ENCODE measurements at places on chromosomes 5 and 9.

DNA sequence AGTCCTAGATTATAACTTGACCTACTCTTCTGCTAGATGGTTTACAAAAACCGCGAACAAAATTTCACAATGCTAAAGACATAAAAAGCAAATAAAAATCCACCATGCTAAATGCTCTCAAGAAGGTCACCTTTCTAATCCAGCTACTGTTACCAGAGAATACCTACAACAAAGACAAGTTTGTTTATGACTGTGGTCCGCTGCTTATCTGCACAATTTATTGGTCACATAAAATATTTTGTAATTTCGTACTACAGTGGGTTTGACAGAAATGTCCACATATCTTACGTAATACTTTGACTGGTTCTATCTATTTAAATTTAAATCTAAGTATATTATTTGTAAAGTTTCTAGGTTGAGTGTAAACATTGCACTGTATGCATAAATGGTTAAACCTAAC lies 257.6 kb upstream of the ZNF608 start:
- DNase-seq = no peak

DNA sequence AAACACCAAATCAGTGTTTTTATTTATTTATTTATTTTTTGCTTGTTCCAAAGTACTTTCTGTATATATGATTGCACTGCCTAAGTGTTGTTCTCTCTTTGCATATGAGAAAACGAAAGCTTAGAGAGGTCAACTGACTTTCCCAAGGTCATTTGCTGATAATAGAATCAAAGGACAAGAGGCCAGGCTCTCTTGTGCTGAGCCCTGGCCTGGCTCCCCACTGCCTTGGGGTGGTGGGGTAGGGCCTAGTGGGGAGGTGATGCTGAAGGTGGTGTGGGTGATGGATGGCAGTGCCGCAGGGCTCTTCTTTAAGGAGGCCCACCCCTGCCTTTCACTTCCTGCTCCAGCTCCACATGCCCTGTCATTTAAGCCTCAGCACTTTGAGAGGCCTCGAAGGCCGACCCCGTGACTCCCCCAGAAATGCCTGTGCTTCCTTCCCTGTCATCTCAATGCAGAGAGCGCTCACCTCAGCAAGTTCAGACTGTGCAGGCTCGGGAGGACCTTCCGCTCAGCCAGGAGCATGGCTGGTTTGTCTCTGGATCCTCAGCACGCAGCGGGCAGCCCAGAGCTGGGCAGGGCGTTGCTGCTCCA lies 59.5 kb downstream of the SMIM23 start:
- no peak for DNase-seq

- no peak for DNase-seq
Observed at GRCh38 chr5:14457476-14457875, 124.1 kb upstream of the OTULINL start.

- no peak for DNase-seq
Observed at GRCh38 chr5:78497573-78498533, 137.4 kb downstream of the SCAMP1 start.

- no peak for DNase-seq
Observed at GRCh38 chr5:83433891-83434290, 37.7 kb upstream of the VCAN start.

- DNase-seq = no peak
Observed at GRCh38 chr5:64693636-64694035, 3.3 kb downstream of the SHISAL2B start.

- no peak for DNase-seq
Observed at GRCh38 chr9:29625292-29625731, 2052.0 kb upstream of the C9orf72 start.

GRCh38 chr9:110936719-110937452 lies 101.4 kb downstream of the LPAR1 start:
- DNase-seq = peak; percentile 93

DNA sequence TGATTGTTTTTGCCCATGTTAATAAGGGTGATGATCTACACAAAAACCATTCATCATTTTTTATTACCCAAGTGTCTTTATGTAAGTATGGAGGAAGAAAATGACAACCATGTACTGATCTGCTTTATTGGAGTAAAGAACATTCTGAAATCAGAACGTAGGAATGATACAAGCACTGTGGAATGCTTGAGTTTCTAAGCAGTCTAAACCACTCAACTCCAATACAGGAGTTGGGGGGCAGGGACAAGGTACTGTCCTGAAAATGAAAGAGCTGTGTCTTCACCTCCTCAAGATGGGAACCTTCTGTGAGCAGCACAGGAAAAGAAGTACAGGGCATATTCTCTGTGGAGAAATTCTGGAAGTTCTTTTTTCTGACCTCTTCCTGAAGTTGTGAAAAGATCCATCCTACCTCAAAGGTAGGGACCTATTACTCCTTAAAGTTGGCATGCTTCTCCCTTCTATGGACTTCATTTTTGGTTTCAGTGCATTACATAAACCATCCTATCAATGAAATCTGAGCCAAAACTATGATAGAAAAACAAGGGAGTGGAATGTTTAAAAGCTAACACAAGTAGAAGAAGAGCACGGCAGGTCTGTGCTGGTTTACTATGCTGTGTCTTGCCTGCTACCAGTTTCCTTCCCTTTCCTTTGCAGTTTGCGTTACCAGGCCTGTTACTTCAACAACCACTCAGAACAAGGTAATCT lies 202.6 kb downstream of the SEMA5A start:
- DNase-seq = no peak

DNA sequence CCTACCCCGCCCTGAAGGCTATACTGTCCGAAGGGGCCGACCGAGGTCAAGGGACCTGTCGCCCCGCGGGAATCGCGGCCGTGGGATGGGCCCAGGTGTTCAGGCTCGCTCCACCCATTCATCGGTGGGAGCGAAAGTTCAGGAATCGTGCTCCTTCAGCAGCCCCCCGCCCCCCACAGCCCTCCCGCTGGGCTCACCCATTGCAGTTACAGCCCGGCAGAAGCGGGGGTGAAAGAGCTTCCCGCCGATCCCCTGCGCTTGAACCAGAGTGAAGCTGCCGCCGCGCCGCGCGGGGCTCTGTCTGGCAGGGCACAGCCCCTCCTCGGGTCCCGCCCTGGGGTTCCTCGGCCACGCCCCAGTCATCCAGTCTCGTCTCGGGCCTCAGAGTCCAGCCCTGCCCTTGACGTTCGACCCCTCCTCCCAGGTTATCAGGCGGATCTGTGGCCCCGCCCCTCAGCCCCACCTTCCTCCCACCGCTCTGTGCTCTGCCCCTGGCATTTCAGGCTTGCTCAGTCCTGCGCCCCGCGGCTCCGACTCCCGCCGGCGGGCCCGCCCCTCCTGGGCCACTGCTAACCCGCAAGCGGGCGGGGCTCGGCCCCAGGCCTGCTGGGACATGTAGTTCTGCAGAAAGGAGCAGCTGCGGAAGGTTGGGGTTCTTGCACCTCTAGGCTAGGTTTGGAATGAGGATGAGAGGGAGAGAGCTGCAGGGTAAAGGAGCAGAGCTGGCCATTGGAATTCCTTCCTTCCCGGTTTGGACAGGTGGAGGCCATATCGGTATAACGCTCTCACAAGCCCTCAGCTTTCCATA lies at the start of gene MYORG:
MYORG (minus strand) TSS at position 303 of the 808 bp plus-strand sequence. CDS start 3,955 bp downstream, outside the sequence.
- DNase-seq = peak; percentile 50

DNA sequence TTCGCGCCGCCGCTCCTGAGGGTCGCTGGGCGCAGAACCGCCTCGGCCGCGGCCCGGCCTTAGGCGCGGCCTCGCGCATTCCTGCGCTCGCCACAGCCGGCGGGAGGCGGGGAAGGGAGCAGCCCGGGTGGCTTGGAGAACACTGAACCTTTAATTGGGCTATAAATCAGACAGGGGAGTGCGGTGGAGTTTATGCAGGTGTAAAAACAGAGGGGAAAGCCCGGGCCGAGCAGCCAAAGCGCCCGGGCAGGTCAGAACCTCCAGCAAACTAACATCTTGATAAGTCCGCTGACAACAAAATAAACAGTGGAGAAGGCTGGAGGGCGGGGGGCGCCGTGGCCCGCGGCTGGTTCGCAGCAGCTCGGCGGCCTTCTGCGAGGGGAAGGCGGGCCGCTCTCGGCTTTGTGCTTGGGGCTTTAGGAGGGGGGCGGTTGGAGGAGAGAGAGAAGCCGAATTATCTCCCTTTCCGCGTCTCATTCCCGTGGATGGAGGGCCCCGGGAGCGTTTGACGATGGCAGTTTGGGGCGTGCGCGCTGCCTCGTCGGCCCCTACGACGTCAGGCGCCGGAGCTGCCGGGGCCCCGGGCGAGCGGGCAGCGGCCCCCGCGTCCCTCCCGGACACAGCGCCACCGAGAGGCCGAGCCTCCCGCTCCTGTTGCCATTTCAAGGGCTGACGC lies 11.3 kb downstream of the FOXD1 start:
- DNase-seq = no peak

DNA sequence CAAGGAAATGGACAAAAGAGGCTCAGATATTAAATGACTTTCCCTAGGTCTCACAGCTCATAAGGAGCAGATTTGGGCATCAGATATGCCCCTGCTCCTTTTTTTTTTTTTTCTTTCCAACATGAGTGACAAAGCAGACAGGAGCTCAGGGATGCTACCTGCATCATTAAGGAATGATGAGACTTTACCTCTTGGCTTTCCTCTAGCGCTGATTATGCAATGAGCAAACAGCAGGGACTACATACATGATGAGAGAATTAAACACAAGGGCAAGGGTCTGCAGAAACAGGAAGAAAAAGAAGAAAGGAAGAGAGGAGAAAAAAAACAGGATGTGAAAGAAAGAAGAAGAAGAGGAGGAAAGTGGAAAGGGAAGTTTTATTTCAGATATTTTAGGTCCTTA lies 179.9 kb downstream of the PPP2R2B start:
- no peak for DNase-seq

DNA sequence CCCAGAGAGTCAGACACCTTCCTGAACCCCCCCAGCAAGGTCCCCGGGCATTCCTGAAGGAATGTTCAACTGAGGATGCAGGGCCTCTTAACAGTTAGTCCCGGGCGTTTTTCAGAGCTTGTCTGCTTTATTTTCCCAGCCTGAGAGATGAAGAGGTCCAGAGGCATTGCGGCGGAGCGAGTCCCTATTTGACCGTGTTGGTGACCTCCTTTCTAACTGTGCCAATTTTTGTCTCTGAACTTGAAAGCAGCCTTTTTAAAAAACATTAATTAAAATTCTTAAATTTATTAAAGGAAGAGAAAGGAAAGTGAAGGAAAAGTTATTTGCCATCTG lies 433 bp upstream of the PTAR1 start:
- DNase-seq = no peak

DNA sequence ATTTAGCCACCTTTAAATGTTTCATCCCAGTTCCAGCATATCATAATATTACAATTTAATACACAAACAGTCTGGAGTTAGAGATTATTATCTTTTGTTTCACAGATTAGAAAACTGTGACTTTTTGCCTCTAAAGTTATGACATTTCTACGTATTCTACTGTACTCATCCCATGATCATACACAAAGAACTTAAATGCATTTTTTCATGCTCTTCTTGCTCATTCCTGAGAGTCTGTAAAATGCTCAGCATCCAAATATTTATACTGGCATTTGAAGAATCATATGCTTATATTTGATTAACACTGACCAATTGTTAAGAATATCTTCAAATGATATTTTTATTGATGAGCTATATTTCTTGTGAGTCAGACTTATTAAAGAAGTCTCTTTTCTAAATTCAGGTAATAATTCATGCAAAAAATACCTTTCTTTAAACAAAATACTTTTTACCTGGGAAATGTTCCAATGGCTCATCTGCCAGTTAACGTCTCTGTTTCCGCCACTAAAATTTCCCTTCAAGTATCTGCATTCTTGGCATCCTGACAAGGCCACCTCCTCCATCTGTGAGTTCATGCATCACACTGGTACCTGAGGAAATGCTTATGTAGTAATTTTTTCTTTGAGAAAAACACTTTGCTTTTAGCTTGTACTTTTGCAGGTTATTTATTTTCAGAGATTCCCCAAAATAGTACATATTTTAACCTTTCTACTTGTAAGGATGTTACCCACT lies 139.6 kb upstream of the RASA1 start:
- no peak for DNase-seq

GRCh38 chr9:88773627-88774244 lies 217.5 kb upstream of the S1PR3 start:
- no peak for DNase-seq

DNA sequence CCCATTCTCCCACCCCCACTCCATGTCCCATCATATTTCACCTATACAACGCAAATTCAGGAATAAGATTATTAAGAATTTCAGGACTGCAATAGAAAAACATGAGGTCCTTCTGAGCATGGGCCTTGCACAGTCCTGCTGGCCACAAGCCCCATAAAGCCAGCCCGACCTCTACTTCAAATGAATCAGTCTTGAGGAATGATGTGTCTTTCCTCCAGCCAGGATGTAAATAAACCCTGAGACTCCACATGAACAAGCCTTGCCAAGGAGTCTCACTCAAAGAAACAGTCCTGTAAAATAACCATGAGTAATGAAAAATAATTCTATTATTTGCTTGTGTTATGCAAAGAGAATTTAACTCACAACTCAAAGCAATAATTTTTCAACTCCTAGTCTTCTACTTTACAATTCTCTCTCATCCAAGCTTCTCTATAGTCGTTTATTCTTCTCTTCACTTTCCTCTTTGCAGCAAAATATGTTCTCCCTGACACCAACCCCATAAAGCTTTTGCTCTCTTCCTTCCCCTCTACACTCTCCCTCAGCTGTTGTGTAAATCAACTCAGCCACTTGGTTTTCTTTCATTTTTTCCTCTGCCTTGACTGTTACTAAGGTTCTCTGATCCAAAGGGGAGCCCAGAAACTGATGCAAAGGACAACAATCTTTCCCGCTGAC lies 140.1 kb upstream of the MOCS2 start:
- peak; percentile 91 for DNase-seq
